Fibroblast of skin of left quadriceps (primary cell): ENCODE measurements at places on chromosomes 16 and 17.
A peak's percentile ranks its signal among the peaks of the same experiment; 100 is the strongest.

DNA sequence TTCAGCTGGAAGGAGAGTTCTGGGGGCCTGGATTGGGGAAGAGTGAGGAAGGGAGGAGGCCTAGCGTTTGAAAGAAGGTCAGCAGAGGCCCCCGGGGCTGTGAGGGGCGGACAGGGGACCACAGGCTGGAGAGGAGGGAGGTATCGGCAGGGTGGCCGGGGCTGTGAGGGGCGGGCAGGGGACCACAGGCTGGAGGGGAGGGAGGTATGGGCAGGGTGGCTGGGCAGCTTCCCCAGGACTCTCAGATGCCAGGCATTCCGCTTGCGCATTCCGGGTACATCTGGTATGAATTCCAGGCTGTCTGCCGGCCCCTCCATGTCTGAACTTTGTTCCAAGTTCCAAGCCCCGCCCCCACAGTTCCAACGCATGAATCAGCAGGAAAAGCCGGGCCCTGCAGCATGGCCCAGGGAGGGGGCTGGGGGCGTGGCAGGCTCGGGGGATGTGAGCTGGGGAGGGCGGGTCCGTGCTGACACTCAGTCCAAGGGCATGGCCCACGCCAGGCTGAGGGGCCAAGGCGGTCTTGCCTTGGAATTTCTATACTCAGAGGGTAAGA, 4.3 kb upstream of the TLCD2 start:
- DNase-seq = peak; percentile 98

- peak; percentile 15 for DNase-seq
Measured at GRCh38 chr17:45852535-45853297, 8.0 kb downstream of the SPPL2C start.

- DNase-seq = no peak
Measured at GRCh38 chr17:58401287-58401686, 16.0 kb downstream of the RNF43 start.

- DNase-seq = no peak
Measured at GRCh38 chr17:50768346-50768761, 1.0 kb upstream of the ANKRD40CL start.

GRCh38 chr17:78826836-78827509, 13.6 kb downstream of the USP36 start:
- DNase-seq = no peak

DNA sequence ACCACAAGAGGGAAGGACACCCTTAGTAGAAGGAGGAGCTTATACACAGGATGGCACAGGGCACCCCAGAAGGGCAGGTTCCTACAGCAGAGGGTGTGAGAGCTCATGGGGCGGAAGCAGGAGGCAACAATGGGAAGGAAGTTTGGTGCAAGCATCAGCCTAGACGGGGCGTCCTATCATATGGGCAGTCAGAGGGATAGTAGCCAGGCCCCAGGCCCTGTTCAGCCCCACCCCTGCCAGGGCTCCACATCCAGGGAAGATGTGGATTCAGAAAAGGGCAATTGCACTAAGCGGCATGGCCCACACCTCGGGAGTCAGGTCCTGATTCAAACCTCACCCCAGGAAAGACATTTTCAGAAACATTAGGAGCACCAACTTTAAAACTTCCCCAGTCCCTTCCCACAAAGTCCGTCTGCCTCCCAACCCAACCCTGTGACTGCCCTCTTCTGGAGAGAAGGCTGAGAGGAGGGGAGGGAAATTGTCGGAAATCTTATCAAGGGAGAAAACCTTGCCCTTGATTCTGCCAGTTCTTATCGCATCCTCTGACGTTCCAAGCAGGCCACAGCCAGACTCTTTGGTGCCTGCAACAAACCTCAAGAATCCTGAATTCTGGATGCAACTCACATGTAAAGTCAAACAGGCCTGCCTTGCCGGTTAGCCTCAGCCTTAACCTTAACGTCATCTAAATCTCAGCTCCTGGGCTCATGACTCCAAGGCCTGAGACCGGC, 198.8 kb upstream of the CDH5 start:
- no peak for DNase-seq

- DNase-seq = no peak
Measured at GRCh38 chr17:76568811-76569221, 16.8 kb downstream of the ST6GALNAC2 start.

- DNase-seq = peak; percentile 89
Measured at GRCh38 chr16:4298761-4299522, 16.9 kb upstream of the GLIS2 start.

DNA sequence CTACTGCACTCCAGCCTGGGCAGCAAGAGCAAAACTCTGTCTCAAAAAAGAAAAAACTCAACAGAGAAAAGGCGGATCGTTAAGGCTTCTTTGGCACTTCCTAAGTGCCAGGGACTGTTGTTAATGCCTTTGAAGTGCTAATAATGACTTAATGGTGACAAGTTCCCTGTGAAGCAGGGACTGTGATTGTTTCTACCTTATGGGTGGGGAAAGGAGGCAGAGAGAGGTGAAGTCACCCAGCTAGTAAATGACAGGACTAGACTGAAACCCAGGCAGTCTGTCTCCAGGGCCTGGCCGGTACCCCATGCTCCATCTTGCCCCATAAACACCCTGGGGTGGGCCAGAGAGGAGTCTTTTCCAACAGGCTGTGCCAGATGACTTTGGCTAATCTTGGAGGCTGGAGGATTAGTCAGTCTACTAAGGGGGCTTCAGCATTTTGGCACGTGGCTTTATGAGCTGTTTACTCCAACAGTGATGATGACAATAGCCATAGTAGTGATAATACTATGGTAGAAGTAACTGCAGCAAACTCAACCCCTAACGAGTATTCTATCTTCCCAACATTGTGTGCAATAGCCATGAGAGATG, 26.9 kb downstream of the ABCC1 start:
- no peak for DNase-seq

DNA sequence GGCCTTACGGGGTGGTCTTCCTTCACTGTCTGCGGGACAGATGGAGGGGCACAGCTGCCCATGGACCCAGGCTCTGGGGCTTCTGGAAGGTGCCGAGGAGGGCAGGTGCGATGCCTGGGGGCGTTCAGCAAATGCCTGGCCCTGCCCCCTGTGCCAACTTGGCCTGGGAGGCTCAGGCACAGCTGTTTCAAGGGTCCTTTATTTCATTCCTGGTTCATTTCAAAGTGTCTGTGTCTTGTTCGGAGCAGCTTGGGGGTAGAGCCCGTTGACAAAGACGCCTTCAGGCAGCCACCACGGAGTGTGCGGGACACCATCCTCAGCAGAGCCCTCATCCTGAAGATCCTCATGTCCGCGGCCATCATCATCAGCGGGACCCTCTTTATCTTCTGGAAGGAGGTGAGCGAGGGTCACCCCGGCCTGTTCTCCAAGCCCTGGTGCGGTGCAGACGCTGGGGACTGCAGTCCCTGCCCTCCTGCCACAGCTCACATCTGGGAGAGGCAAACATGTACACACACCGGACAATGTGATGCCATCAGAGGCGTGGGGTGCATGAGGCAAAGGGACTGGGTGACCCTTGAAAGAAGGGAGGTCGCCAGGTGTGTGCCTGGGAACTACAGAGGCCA, 43.9 kb downstream of the MEAK7 start:
- DNase-seq = no peak

DNA sequence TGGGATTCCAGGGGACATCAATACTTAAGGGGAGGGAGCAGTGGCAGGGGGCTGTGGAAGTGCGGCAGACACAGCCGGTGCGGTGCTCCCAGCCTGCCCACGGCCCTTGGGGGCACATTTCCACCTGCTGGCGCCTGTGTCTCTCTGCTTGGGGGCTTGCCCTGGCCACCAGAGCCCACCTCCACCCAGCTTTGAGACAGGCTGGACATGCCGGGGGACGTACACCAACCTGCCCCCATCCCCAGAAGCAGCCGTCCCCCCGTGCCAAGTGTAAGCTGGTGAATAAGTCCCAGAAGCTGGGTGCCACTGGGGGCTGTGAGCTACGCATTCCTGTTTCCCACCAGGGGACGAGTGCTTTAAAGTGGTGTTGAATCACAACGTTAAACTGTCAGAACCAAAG, 172.6 kb downstream of the GSG1L start:
- DNase-seq = no peak

- DNase-seq = no peak
Measured at GRCh38 chr16:46974352-46974751, 878 bp upstream of the DNAJA2 start.

DNA sequence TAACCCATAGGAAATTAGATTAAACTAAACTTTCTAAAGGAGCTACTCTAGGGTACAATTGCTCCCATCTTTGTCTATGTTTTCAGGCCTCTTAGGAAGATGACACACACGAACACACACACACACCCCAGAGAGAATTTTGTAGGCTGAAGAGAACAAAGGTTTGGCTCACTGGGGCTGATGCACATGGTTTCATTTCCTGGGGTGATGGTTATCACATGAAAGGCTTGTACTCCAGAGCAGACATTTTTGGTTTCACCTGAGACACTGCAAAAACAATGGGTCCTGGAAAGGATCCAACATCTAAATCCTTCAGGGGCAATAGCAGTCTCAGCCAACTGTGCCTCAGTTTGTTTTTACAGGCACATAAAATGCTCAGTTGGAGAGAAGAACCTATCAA, 62.8 kb downstream of the GRB7 start:
- no peak for DNase-seq

DNA sequence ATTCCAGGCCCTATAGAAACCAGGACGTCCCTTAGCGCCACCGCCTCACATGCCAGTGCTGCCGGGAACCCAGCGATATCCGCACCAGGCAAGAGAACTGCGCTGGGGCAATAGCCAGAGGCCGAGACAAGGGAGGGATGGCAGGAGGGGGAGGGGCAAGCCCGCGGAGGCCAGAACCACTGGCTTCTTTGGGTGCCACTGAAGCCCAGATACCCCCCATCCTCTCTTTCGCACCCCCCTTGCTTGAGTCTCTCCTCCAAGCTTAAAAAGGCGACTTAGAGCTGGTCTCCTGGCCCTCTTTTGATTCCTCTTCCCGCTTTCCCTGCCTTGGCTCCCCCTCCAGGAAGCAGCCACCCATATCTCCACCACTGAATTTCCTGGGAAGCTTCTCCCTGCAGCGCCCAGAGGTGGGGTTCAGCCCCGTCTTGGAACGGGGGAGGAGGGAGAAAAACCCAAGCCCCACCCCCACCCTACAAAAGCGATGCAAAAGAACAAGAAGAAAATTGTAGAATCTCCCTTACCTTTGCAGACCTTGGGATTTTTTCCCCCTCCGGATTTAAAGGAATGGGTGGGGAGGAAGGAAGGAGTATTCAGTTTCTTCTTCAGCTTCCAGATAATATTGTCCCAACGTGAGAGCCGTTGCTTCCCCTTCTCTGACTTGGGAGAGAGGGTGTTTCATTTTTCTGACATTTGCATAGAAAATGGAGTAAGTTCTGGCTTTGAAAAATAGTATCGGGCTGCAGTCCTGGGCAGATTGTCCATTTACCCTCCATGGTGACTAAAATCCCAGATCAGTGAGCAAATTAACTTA, 622 bp downstream of the HOXB6 start:
- DNase-seq = no peak

DNA sequence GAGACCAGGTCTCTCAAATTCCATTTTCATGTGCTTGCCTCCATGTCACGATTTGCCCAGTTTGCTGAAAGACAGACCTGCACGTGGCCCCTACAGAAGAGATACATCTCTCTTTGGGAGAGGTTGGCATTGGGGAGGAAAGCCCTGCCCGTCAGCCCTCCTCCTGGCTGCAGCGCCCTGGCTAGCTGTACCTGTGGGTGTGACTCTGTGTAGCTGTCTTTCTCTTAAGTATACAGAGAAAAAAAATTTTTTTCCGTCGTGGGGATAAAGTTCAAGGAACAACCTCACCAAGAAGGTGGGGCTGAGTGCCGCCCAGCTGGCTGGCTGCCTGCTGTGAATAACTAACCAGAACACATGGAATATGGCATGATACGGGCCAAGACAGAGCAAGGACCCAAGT, 26.5 kb downstream of the TMEM98 start:
- DNase-seq = no peak

GRCh38 chr17:10120109-10120485, 78.3 kb downstream of the GAS7 start:
- DNase-seq = no peak

GRCh38 chr16:1343428-1344242, 8.0 kb downstream of the TSR3 start:
- no peak for DNase-seq

GRCh38 chr16:333406-334094, 19.0 kb downstream of the AXIN1 start:
- DNase-seq = no peak

- DNase-seq = no peak
Measured at GRCh38 chr16:82876951-82877350, 250.2 kb downstream of the CDH13 start.

DNA sequence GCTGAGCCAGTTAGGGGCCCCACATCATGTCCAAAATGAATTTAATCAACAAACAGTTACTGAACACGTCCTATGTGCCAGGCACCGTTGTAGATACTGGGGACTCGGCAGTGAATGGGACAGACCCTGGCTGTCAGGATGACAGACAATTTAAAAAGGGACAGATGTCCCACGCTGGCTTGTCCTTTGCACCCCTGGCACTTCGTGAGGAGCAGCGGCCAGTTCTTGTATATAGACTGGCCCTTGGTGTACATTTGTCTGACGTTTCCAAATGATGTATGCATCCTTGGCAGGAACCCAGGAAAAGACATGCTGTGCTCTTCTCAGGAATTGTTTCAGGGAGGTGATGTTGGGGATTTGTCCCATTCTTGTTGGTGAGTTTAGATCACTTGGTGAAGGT, 21.1 kb downstream of the IL4R start:
- no peak for DNase-seq

DNA sequence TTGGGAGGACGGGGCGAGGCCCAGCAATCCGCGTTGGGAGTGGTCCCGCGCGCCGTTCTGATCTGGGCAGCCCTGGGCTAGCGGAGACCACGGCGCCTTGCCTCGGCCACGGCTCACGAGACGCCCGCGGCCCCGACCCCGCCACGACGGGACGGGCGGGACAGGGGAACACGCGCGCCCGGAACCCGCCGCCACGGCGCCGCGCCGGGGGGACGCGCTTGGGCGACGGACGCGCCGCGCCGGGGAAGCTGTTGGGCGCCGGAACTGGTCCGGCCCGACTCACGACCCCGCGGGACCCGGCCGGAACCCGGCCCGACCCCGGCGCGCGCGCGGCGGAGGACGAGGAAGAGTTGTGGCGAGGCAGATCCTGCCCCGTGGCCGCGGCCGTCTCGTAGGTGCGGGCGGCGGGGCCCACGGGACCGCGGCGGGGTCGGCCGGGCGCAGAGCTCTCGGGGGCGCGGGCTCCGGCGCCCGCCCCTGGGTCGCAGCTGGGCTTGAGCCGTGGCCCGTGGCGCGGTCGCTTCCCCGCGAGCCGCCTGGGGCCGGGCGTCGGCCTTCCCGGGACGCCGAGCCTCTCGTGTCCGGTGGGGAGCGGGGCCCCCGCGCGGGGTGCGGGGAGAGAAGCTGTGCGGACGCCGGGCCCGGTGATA, at the start of gene ACSF3:
Gene ACSF3, plus strand, starts transcription at position 251 of the 650 bp plus-strand sequence. CDS start 6,830 bp downstream, outside the sequence.
- DNase-seq = peak; percentile 12

- DNase-seq = no peak
Measured at GRCh38 chr17:77329741-77330531, 189.2 kb downstream of the SEC14L1 start.

GRCh38 chr17:9389111-9389527, 186.5 kb downstream of the STX8 start:
- peak; percentile 94 for DNase-seq

- no peak for DNase-seq
Measured at GRCh38 chr16:57537194-57537505, 779 bp upstream of the CCDC102A start.
